Stimulated activated CD8-positive, alpha-beta memory T cell treated with anti-CD3 and anti-CD28 coated beads, Interleukin-15, amount 100 ng/mL, for 24 hours (primary cell): ENCODE measurements at places on chromosomes 5 and 9.

DNA sequence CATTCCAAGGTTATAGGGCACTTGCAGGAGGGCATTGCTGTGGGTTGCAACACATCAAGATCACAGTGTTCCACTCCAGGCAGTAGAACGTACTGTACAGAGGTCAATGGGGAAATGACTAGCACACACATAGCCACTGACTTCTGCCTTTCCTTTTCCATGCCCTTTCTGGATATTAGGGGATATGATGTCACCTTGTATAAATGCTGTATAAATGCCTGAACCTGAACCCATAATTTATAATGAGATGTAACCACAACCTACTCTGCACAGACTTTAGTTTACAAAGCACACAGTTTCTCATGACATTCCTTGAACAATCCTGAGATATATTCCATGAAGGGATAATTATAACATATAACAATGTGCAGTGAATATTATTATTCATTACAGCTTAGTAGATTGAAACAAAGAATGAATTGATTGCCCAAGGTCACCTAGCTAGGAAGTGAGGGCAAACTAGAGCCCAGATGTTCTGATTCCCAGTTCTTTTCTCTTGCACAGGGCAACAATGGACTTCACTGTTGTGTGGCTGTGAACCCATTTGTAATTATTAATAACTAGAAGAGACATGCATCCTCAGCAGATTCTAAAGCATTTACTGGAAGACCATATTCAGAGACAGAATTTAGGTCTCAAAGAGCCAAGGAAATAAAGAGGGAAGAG is 5.6 kb upstream of the ABLIM3 start:
- DNase-seq = no peak

- DNase-seq = no peak
Measured at GRCh38 chr5:75185763-75186162, 50.9 kb downstream of the ANKRD31 start.

GRCh38 chr5:143955141-143955540 is 143.2 kb downstream of the HMHB1 start:
- no peak for DNase-seq

DNA sequence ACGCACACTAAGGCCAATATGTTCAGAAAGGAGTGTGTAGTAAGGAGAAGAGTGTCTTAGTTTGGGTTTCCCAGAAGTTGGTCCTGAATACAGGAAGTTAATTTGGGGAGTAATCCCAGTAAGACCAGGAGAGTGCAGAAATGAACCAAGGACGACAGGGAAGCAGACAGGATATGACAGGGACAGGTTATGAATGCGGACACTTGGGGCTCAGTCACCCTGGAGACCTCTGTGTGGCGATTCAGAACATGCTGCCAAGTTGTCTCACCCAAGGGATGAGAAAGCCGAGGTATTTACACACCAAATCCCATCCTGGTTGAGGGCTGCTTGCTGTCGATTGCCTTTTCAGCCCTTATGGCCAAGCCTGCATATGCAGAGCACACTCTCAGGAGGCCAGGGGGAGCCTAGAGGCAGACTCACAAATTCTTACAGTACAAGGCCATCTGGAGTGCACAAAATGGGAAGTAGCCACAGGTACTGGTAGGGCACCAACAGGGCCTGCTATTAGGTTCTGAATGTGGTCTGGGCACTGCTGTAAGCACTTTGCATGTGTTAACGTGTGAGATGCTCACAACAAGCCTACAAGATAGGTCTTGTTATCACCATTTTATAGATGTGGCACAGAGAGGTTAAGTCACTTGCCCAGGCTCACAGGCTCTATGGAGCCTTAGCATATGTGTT is 233.1 kb upstream of the ANKRD55 start:
- DNase-seq = no peak

GRCh38 chr5:72499730-72500129 is 7.5 kb downstream of the ZNF366 start:
- no peak for DNase-seq

- DNase-seq = no peak
Measured at GRCh38 chr5:33892620-33893137, 889 bp upstream of the ADAMTS12 start.

GRCh38 chr5:124773315-124774311 is 27.2 kb upstream of the ZNF608 start:
- DNase-seq = no peak

- no peak for DNase-seq
Measured at GRCh38 chr9:4111233-4112008, 188.4 kb downstream of the GLIS3 start.

DNA sequence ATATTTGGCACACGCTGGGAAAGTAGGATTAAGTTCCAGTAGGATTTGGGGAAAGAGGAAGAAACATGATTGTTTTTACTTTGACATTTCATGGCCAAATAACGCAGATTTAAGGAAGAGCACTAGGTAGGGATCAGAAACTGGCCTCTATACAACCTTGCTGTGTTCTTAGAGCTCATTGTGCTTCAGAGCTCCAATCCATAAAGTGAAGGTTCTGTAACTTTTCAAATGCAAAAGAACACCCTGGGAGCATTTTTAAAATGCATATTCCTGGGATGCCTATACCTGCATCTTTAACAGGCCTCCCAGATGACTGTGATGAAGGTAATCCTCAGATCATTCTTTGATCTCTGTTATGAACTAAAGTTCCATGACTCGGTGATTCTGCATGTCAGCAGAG is 77.1 kb downstream of the YIPF5 start:
- no peak for DNase-seq
